ENCODE measurements at places on chromosomes 4 and X. TPM values are rescaled to one million over a fixed set of nuclear protein-coding genes. Genes with fewer than 3 reads are reported as not detected.

DNA sequence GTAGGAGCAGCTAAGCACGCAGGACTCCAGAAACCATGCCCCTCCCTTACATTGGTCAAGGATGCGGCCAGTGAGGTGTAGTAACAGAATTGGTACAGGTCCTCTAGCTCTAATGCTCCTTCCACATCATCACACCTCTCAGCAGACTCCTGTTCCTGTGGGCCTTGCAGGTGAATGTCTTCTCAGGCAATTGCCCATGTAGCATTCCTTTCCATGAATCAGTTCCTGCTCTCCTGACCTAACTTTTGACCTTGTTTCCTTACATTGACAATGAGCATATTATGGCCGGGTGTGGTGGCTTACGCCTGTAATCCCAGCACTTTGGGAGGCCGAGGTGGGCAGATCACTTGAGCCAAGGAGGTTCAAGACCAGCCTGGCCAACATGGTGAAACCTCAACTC is 31.3 kb downstream of the MAP7D3 start:
- no peak for DNase-seq

GRCh38 chr4:122712782-122713181 is 19.7 kb upstream of the BBS12 start:
- no peak for DNase-seq

DNA sequence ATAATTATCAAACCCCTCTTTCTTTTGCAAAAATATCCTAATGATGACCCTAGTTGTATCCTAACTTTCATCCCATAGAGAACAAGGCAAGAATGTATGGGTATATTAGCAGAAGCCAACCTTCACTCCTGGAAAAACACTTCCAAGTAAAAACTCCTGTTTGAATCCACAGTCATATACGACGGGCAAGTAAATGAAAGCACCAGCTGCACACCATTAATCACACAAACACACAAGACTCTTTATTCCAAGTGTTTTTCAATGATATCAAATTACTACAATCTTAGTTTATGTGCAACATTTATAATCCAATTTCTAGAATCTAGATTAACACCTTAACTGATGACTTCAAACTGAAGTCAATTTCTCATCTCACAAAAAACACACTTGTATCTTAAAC is 22.9 kb downstream of the ACSL4 start:
- DNase-seq = no peak

GRCh38 chr4:60313611-60314178 is 886.4 kb upstream of the ADGRL3 start:
- no peak for DNase-seq

DNA sequence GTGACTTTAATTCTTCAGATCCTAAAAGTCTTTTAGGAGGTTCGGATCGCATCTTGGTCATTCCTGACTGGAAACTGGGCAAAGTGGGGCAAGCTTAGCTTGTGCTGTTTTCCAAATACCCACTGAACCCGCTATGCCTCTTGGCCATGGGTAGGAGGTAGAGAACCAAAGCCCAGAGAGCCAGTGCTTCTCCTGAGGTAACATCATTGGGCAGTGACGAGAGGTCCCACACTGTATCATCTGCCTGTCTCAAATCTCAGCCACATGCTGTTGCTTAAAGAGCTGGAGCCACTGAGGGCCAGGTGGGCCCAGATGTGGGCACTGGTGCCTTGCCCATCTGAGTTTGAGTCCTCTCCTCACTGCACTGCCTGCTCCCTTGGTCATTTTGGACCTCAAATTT is 68.2 kb downstream of the SLC2A9 start:
- DNase-seq = no peak

DNA sequence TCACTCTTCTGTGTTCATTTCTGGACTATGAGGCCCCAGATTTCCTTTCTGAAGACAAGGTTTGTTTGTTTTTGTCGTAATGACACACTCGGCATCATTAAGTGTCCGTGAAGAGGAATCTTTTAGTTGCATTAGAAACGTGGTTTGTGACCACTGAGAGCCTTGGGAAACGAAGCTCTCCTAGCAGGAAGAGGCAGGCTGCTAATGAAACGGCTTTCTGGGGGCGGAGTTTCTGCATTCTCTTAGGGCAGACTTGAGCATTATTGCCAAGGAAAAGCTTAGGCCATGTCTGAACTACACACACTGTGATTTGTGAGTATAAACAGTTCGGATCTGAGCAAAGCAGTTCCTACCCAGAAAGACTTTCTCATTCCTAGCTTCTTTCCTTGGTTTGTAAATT is 64.0 kb downstream of the SOX3 start:
- no peak for DNase-seq

Gene RHOXF2B
- polyA plus RNA-seq = not detected
